Chondrocyte (in vitro differentiated cells): ENCODE measurements at places on chromosomes 2 and 18. TPM values are rescaled to one million over a fixed set of nuclear protein-coding genes. Genes with fewer than 3 reads are reported as not detected.
A peak's percentile ranks its signal among the peaks of the same experiment; 100 is the strongest.

DNA sequence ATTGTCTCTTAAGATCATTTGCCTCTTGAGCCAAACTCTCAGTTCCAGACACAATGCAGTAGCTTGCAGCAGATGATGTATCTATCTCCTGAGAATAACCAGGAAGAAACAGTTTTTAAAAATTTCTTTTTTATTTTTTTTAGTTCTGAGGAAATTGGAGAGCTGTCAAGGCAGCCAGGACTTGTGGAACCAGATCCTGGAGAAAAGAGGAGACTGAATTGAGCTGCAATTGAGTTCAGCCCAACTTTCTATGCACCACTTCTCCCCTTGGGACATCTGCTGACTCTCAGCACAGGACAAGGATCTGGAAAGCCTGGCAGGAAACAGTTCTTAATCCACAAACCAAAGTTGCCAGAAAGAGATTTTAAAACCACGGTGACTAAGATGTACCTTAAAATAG lies 13.5 kb upstream of the CSRNP3 start:
- no peak for DNase-seq
- no peak overlapping the region for H3K4me3 ChIP-seq
- H3K27ac ChIP-seq, result no peak overlapping the region
- H3K4me1 ChIP-seq, result no peaks in the 10 kb centered on the region
- peaks cover 2% of the 10 kb centered on the region for H3K36me3 ChIP-seq

GRCh38 chr18:61949946-61950345 lies 57.1 kb upstream of the RNF152 start:
- H3K4me3 ChIP-seq, result peak overlapping the region; percentile 7
- no peaks in the 10 kb centered on the region for H3K36me3 ChIP-seq
- H3K27me3 ChIP-seq, result no peaks in the 10 kb centered on the region
- no peak for DNase-seq
- H3K27ac ChIP-seq, result peak overlapping the region; percentile 92
- peaks cover 85% of the 10 kb centered on the region for H3K4me1 ChIP-seq

DNA sequence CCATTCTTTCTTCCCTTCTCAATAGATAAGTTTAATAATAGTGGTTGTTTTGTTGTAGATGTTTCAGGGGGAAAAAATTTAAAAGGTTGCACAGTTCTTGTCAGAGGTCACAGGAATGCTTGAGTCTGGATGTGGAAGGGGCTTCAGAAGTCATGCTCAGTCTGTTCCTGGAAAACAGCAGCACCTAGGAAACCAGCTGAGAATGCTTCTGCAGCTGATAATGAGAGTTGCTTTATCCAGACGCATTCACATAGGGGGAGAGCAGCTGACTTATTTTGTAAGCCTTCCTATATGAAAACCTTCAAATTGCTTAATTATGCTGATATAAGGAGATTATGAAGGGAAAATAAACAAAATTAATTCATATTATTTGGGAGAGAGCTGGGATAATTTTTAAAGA lies 235.5 kb downstream of the GULP1 start:
- peaks cover 5% of the 10 kb centered on the region for H3K36me3 ChIP-seq
- DNase-seq, result no peak

GRCh38 chr2:177445200-177445599 lies 52.6 kb downstream of the AGPS start:
- no peaks in the 10 kb centered on the region for H3K4me1 ChIP-seq
- no peak overlapping the region for H3K4me3 ChIP-seq
- no peak overlapping the region for H3K27ac ChIP-seq
- H3K36me3 ChIP-seq, result peaks cover 21% of the 10 kb centered on the region
- no peaks in the 10 kb centered on the region for H3K27me3 ChIP-seq
- no peak for DNase-seq

GRCh38 chr2:238599549-238600505 lies 173.1 kb downstream of the ASB1 start:
- peaks cover 4% of the 10 kb centered on the region for H3K27me3 ChIP-seq
- H3K4me3 ChIP-seq, result no peak overlapping the region
- peaks cover 2% of the 10 kb centered on the region for H3K36me3 ChIP-seq
- no peak for DNase-seq
- no peak overlapping the region for H3K27ac ChIP-seq
- peaks cover 20% of the 10 kb centered on the region for H3K4me1 ChIP-seq

DNA sequence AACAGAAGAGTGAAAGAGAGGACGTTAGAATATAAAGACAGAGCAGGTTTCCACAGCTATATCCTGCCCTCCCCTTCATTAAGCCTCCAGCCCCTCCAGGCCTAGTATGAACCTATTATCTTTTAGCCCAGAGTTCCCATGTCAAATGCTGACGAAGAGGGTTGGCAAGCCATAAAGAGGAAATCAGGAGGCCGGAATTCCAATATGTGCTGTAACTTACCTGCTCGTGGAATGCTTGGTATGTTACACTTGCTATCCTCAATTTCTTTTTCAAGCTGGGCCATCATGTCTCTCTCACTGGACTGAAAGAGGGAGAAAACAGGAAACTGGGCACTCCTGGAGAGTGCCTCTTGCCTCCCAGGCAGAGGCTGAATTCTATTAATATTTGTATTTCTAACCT lies 264.1 kb downstream of the TRIB2 start:
- no peaks in the 10 kb centered on the region for H3K27me3 ChIP-seq
- no peak for DNase-seq
- peaks cover 18% of the 10 kb centered on the region for H3K4me1 ChIP-seq
- no peak overlapping the region for H3K27ac ChIP-seq
- H3K4me3 ChIP-seq, result no peak overlapping the region

The CYP1B1 gene
- 60.6 to 135 TPM (median 133 TPM) in 3 replicates for total RNA-seq
